ENCODE measurements at places on chromosomes 5 and 9.

DNA sequence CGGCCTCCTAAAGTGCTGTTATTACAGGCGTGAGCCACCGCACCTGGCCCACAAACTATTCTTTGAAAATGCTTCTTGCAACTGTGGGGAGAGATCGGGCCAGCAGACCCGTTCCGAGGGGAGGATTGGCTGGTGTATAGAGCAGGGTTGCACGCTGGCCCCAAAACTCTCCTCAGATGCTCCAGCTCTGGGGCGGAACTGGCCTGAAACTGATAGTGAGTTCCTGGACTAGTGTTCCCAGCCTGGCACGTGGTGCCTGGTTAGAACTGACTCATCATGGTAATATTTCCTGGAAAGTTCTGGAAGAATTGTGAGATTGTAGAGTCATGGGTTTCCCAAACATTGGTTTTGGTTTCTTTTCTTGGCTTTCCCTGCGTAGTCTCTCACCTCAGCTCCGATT, 120.5 kb downstream of the FBXL7 start:
- DNase-seq: no peak

GRCh38 chr5:68562308-68562707, 346.8 kb downstream of the PIK3R1 start:
- DNase-seq: no peak

DNA sequence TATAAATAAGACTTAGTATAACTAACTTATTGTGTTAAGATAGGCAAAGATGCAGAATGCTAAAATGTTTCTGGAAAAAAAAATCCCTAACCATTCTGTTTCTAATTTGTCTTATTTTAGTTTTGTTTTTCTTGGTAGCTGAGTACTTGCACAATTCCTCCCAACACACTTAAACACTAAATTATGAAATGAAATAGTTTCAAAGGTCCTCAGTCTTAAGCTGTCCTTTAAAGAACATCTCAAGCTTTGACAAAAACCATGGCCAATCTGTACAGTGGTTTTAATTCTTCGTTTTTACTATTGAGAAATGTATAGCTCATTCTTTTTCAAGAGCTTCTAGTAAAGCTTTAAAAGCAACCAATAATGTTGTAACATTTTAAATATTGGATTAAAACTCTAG, 171.5 kb downstream of the EDIL3 start:
- no peak for DNase-seq

DNA sequence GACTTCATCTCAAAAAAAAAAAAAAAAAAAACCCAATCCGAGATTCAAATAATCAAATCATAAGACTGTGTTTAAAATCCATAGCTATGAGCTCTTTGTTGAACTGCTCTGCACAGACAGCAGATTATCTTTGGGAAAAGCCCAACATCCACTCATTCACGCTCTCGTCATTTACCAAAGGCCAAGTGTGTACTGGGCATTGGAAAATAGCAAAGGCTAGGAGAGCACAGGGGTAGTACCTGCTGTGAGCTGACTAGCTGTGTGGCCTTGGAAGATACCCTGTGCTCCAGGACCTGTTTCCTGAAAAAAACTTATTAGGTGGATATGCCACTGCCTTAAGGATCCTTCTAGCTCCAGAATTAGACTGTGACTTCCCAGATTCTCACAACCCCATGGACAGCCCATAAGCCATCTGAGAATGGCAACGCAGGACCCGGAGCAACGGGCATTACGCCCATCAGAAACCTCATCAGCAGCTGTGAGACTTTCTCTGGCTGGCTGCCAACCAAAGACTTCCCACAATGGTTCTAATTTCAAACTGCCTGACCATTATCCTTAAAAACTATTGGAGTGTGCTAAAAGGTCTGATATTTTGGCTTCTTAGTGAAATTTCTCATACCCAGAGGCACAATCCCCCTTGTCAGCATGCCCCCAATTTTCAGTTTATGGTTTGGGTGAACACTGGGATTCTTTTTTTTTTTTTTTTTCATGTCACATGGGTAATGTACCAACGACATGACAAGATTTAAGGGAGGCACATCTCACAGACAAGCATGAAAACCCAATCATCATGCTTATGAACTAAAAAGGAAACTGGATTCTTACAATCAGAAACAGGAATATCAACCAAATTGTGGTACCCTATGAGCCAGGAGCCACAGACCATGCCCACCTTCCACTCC, 16.8 kb downstream of the SERINC5 start:
- no peak for DNase-seq

GRCh38 chr9:75226403-75227139, 138.3 kb downstream of the OSTF1 start:
- DNase-seq: no peak

DNA sequence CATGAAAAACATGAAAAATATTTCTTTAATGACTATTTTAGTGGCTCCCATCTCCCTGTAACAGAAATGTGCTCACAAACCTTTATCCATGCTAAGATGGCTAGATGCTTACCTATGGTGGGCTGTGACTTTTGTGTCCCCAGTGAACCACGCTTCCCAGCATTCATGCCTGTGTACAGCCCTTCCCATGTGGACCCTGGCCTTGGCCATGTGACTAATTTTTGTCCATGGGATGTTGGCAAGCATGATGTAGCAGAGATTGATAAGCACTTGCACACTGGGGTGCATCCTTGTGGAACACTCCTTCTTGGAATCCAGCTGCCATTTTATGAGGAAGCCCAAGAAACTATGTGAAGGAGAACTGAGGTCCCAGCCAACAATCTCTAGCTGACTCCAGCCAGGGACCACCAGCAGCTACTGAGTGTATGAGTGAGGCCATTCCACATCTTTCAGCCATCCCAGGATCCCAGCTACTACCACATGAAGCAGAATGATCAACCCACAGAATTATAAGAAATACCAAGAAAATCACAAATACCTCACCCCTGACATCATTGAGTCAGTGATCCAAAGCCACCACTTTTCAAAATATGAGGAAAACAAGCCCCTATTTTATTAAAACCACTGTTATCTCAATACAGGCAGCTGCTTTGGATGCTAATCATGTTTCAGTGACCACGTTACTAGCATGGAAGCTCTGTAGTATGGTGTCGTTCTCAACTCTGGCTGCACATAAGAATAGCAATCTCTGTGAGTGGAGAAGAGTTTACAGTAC, 16.1 kb upstream of the RAI14 start:
- no peak for DNase-seq

GRCh38 chr9:94084314-94084713, at the start of gene PTPDC1:
PTPDC1 (plus strand) TSS chr9:94084464; CDS start chr9:94084531, 67 bp downstream.
- no peak for DNase-seq

DNA sequence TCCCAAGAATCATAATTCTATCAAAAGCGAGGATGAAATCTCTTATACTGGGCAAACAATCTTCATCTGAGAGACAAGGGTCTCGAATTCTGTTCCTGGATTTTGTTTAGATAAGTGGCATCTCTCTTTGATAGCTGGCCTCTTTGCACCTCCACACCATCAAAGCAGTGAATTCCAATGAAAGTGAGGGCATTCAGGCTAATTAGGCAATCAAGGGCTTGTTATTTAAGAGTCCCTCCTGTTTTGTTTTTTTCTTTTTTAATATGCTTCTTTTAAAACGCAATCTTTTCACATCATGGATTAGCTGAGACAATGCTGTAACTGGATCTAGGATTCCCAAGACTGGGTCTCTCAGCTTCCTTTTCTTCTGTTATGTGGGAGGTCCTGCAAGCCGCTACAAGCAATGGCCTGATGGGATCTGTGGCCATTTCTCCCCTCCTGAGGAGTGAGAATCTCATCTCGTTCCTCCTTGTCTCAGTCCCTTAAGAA, 67.9 kb downstream of the TNC start:
- no peak for DNase-seq

GRCh38 chr5:111741278-111741677, 15.7 kb downstream of the NREP start:
- DNase-seq: no peak

DNA sequence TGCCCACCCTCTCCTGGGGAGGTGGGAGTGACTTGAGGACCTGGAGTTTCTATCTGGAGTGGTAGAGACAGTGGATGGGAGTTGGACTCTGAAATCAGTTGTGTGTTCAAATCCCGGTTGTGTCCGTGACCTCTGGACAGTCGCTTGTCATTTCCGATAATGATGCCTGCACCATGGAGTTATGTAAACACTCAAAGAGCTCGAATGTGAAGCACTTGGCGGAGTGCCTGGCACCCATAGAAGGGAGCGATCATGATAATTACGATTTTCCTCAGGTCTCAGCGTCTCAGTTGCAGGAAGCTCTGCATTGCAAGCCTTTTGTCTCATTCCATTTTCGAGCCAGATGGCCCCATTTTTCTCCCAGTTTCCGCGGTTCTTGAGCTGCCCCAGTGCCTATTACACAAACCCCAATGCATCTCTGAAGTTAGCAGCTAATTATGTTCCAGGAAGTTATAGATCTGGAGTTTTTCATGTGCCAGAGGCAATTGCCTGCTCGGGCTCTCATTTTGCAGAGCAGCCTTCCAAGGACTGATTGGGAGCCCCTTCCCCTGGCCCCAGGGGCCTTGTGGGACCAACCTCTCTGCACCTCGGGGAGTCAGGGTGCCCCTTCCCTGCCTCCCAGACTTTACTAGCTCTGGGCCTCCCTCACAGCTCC, 175.5 kb upstream of the MVB12B start:
- no peak for DNase-seq

GRCh38 chr5:123035360-123035917, 1.1 kb downstream of the PPIC start:
- DNase-seq: no peak

DNA sequence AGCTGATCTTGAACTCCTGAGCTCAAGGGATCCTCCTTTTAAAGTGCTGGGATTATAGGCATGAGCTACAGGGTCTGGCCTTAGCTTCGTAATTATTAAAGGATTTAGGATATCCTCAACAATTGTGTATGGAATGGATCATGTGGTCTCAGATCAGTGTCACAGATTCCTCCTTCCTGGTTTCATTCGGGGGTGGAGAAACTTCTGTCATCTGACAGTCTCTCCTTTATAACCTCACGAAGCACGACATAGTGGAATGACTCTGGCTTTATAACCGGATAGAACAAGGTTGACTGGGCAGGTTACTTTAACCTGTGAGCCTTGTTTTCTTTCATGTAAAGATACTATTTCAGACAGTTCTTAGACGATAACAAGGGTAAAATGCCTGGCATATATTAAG, 4.4 kb upstream of the GNG10 start:
- no peak for DNase-seq

DNA sequence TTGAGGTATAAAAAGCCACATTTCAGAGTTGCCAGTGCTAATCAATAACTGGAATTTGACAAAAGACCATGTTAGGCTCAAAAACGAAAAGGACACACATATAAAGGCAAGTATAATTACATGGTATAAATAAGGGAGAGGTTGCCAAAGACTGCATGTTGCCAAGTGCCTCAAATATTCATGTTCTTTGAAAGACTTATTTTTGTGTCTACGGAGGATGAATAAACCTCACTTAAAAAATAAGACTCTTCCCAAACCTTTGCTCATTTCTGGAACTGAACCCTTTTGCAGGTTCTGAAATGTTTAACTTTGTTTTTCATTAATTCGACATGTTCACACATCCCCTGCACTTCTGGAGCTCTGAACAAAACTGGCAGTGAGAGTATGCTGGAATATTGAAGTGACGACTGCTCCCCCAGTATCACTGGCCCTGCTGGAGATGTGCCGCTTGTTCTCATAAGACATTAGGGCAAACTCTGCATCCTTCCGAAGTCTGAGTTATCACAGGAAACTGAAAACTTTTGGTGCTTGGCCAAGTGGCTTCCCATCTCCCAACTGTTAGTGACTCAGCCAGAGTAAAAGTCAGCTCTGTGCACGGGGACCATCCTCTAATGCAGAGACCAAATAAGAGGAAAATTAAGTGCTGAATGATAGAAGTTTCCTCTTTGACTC, 336.8 kb downstream of the GLIS3 start:
- no peak for DNase-seq

GRCh38 chr9:7739595-7739994, 60.0 kb downstream of the DMAC1 start:
- no peak for DNase-seq

DNA sequence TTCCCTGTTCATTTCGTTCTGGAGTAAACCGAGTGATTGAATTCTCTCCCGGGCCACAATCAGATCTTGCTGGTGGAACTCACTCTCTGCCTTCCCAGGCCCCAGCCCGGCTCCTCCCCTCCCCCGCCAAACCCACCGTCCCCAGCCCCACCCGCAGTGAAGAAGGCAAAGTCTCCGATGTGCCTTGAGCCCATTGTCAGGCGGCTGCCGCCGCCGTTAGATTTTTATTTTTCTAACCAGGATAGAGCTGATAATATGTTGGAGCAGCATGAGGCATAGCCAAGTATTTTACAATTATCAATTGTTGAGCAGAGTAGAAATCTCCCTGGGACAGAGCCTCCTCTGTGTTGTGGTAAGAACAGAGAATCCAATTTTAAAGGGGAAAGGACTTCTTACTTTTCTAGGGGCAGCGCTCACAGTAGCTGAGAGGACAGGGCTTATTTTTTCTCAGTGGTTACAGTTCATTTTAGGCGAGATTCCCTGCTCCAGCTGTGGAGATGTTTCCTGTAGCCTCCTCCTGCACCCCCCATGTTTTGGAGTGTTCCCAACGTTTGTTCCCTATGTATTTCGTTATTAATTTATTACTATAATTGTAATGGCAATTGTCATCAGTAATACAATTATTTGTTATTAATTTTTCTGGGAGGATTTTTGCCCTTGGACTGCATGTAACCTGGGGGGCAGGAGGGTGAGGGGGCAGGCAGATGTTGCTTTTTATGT, 1.3 kb downstream of the PSAT1 start:
- DNase-seq: no peak

DNA sequence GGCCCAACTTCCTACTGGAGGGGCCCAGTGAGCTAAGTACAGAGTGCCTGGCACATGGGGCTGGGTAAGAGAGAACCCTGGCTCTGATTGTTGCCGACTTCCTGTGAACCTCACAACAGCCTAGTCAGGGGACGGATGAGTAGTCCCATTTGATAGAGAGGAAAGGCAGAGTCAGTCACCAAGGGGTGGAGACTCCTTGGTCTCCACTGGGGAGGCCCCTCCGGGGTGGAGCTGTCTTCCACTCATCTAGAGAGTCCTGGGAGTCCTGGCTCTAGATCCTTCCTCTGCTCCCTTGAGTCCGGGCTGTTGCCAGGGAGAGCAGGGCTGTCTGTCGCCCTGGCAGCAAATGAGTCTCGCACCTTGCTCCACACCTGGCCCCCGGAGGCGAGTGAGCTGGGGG, 8.0 kb downstream of the GRK6 start:
- DNase-seq: peak; percentile 61

DNA sequence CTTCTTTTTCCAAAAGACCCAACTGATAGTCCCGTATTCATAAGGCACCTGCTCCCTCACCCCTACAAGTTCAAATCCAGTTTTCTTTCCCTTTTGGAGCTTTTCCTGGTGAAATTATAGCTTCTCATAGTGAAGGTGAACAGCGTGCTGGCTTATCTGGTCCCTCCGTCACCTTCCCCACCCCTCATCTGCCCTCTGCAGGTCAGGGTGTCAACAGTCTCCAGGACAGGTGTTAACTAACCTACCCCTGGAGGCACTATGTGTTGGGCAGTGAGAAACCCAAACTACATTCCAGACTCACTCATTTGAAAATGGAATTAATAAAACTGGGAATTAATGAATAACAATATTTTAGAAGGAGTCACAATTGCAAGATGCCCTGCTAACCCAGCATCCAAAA, 109.0 kb upstream of the TAS2R1 start:
- no peak for DNase-seq

GRCh38 chr5:55691265-55692105, 20.6 kb downstream of the SLC38A9 start:
- no peak for DNase-seq

GRCh38 chr5:172695232-172696054, 54.4 kb downstream of the NEURL1B start:
- no peak for DNase-seq

GRCh38 chr9:87436716-87437115, 61.0 kb upstream of the DAPK1 start:
- no peak for DNase-seq

- no peak for DNase-seq
These were observed 132.9 kb upstream of the ACO1 start for GRCh38 chr9:32251539-32251938.
